NCI-H2081 (cell line): ENCODE measurements at places on chromosomes 3 and 15.

DNA sequence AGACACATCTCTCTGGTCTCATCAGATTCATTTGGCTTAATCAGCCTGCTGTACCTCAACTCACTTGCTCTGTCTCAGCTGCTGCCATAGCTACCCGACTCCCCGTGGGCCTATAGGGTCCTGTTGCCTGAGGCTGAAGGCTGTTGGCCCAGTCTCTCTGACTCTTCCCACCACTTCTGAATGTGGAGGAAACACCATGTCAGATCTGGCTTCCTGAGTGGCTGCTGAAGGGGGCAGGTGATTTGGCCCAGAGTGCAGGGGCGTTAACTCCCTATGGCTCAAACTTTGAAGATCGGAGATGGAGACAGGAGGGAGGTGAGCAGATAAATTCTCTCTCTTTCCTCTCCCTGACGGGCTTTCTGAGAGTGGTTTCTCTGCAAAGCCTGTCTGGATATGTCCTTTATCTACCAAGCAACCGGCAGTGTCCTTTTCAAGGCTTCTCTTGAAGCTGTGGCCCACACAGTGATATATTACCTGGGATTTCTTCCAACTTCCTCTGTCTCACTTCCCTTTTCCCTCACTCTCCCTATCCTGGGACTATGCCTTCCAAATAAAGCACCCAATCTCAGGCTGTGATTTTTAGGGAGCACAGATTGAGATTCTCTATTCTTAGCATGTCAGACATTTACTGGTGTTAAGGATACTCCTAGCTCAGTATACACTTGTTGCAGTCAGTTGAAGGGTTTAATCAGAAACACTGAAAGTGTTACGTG is 334.9 kb upstream of the TBC1D5 start:
- no peak for DNase-seq

- DNase-seq = no peak
Measured at GRCh38 chr3:194931347-194931746, 245.7 kb downstream of the FAM43A start.

DNA sequence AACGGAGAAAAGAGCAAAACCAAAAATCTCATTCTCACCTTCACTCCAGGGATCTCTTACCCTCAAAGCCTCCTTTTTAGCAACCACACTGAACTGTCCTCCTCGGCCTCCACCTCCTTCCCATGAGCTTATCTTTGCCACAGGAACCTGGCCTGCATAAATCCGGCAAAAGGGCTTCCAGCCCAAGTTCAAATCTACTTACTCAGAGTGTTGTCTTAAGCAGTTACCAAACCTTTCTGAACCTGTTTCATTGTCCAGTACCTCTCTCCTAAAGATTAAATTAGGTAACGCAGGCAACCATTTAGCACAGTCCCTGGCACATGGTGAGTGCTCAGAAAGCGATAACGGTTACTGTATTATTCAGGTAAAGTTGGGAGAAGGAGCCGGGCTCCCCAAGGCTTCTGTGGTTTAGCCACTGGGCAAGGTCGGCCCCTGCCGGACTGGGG is 777 bp downstream of the CIB1 start:
- no peak for DNase-seq

DNA sequence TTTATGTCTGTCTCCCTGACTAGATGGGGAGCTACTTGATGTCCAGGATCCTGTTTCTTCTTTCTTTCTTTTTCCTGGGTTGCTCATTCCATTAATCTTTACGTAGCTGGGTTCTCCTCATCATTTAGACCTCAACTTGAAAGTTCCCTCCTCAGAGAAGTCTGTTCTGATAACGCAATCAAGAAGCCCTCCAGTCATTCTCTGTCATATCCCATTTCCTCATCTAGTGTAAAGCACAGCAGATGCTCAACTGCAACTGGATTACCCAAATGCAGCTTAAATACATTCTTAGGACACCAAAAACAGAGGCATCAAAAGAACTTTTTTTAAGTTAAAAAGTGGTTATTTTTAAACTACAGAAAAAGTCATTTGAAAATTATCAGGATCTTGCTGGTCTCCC is 51.7 kb upstream of the ST3GAL6 start:
- no peak for DNase-seq

DNA sequence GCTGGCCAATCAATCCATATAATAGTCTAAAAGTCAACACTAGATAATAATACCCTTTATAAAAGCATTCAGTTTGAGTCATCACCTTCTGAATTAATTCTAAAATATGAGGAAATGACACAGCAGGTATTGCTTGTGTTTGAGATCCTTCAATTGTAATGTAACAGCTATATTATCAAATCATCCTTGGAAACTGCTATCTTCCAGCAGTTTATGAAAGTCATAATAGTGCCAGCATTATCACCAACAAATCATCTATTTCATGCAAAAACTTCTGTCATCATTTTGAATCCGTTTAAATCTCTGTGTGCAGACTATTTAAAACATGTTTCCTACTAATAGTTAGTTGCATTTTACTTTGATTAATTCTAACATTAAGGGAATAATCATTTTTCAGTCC is 468.7 kb downstream of the CADM2 start:
- peak; percentile 79 for DNase-seq

GRCh38 chr3:7238565-7239295 is 377.8 kb downstream of the GRM7 start:
- no peak for DNase-seq

GRCh38 chr3:119235151-119235550 is 5.5 kb downstream of the B4GALT4 start:
- DNase-seq = no peak

GRCh38 chr3:156174229-156174847 is 54.0 kb downstream of the KCNAB1 start:
- DNase-seq = peak; percentile 34

GRCh38 chr3:139659511-139659910 is 18.3 kb downstream of the NMNAT3 start:
- DNase-seq = no peak

DNA sequence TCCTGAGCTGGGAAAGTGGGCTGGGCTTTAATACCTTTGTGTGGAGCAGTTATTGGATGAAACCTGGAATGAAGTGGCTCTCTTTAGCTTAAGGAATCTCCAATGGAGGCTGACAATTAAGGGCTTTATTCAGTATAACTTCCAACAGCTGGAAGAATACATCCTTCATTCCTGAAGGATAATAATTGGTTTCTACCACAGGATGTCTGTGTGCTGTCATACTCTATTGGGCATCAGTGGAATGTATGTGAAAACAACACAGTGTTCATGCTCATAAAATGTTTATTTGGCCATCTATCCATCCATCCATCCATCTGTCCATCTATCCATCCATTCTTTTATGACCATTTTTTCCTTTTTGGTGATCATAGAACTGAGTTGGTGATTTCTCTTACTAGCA is 220.7 kb upstream of the GAP43 start:
- DNase-seq = no peak

GRCh38 chr3:24087469-24087868 is 142.4 kb downstream of the NR1D2 start:
- no peak for DNase-seq

DNA sequence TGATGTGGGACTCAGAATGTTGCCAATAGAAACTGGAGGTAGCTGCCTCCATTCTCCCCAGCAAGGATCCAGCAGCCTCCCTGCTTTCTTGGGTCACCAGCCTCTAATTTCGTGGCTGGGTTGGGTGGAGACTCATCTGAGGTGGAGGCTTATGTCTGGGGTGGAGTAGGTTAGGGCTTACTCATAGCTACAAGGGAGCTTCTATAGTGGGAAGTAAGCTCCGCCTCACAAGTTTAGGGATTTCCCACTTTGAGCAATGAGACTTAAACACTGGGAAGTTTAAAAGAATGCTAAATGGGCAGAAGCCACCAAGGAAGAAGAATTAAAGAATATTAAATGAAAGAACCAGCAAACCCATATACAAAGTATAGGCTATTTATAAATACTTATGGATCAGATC is 63.8 kb downstream of the GJD2 start:
- DNase-seq = no peak

GRCh38 chr15:71529361-71529760 is 281.0 kb upstream of the NR2E3 start:
- no peak for DNase-seq
